ENCODE measurements at places on chromosomes 13 and 19. TPM values are rescaled to one million over a fixed set of nuclear protein-coding genes. Genes with fewer than 3 reads are reported as not detected.

Gene IGSF23
- total RNA-seq = not detected

Gene ZMYM2
- 51.7 TPM for total RNA-seq

Gene DNAAF3
- total RNA-seq = 1.5 TPM

Gene HTR2A
- 0.33 TPM for total RNA-seq

Gene ELSPBP1
- total RNA-seq = not detected

Gene GPI
- total RNA-seq = 131 TPM

Gene STARD13
- total RNA-seq = 10.8 TPM

Gene RPS15
- 950 TPM for total RNA-seq

Gene WDR88
- total RNA-seq = 0.33 TPM

Gene ZNF99
- not detected for total RNA-seq

Gene NKPD1
- total RNA-seq = 1.8 TPM

Gene ZNF541
- not detected for total RNA-seq

Gene OR7C1
- not detected for total RNA-seq

Gene PRODH2
- total RNA-seq = not detected

Gene ZNF607
- 8.3 TPM for total RNA-seq

Gene POP4
- total RNA-seq = 55.5 TPM

Gene ZNF135
- 0.45 TPM for total RNA-seq

Gene TDRD12
- total RNA-seq = 0.08 TPM

Gene RDH8
- not detected for total RNA-seq

Gene RAB3A
- total RNA-seq = 1.8 TPM

Gene SOX1
- not detected for total RNA-seq

Gene PNMA8C
- total RNA-seq = not detected

Gene NLRP13
- total RNA-seq = not detected

Gene KLF1
- total RNA-seq = not detected

Gene TINCR
- 9.9 TPM for total RNA-seq

Gene CGB8
- total RNA-seq = not detected

Gene LGALS7
- not detected for total RNA-seq

Gene RASIP1
- 6.3 TPM for total RNA-seq

Gene APC2
- under 0.01 TPM for total RNA-seq

Measured in mammary epithelial cell (primary cell).